Endothelial cell (in vitro differentiated cells): ENCODE measurements at places on chromosomes 2 and 18.

DNA sequence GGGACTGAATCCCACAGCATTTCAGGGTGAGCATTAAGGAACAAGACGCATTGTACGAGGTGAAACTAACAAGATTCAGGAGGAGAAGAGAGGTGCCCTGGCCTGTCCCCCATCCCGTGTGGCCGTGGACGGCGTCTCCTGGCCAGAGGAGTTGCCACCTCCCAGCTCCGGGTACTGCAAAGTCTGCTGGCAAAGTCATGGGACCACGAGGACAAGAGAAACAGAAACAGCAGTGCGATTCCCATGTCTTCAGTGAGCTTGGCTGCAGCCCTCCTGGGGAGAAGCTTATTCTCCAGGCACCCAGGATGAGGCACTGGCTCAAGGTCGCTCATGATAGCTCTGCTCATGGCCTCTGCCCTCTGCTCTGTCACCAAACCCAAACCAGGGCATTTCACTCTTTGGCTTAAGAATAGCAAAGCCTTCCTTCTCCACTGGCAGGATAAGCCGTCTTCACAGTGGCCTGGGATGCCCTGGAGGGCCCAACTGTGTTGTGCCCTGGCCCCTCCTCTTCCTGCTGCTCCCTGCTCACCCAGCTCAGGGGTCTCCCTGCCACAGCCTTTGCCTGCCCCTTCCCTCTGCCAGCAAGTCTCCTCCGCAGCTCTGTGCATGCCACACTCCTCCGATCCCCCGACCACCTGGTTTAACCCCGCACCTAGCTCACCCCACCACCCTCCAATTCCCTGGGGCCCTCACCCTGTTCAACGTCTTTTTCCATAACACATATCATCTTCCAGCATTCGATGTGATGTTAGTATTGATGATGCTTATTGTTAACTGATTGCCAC lies 144.8 kb downstream of the PXDN start:
- H3K27ac ChIP-seq = peak overlapping the region; percentile 5
- DNase-seq = no peak
- H3K36me3 ChIP-seq = peaks cover 5% of the 10 kb centered on the region

- no peak for DNase-seq
- peaks cover 20% of the 10 kb centered on the region for H3K27me3 ChIP-seq
- no peak overlapping the region for H3K27ac ChIP-seq
- H3K4me1 ChIP-seq = peaks cover 80% of the 10 kb centered on the region
- H3K4me3 ChIP-seq = no peak overlapping the region
Measured at GRCh38 chr2:54581326-54582039, 125.4 kb downstream of the SPTBN1 start.

- H3K27me3 ChIP-seq = peaks cover 5% of the 10 kb centered on the region
- no peaks in the 10 kb centered on the region for H3K36me3 ChIP-seq
- H3K4me3 ChIP-seq = no peak overlapping the region
- no peak for DNase-seq
- no peaks in the 10 kb centered on the region for H3K4me1 ChIP-seq
Measured at GRCh38 chr2:148570989-148571388, 73.6 kb upstream of the EPC2 start.

GRCh38 chr2:31297751-31298150 lies 63.8 kb downstream of the EHD3 start:
- H3K4me1 ChIP-seq = peaks cover 10% of the 10 kb centered on the region
- no peaks in the 10 kb centered on the region for H3K36me3 ChIP-seq
- no peak overlapping the region for H3K4me3 ChIP-seq

DNA sequence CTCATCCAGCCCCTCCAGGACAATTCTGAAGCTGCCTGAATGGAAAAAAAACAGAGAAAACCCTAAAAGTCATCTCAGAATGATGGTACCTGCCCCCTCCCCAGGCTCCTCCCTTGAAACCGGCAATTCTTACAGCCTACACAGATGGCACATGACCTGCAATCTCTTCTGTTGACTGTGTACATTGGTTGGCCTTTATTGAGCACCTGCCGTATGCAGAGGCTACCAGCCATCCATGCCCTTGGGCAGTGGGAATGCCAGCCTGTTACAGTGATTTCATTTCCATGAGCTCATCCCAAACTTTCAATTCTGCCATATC lies 57.1 kb downstream of the EMX1 start:
- DNase-seq = no peak
- no peak overlapping the region for H3K27ac ChIP-seq
- H3K4me1 ChIP-seq = no peaks in the 10 kb centered on the region
- no peak overlapping the region for H3K4me3 ChIP-seq
- no peaks in the 10 kb centered on the region for H3K27me3 ChIP-seq
- no peaks in the 10 kb centered on the region for H3K36me3 ChIP-seq

GRCh38 chr2:209534228-209534627 lies 110.4 kb downstream of the MAP2 start:
- H3K27me3 ChIP-seq = no peaks in the 10 kb centered on the region
- no peak overlapping the region for H3K4me3 ChIP-seq
- H3K36me3 ChIP-seq = no peaks in the 10 kb centered on the region
- no peak for DNase-seq

GRCh38 chr2:236205867-236206645 lies 37.9 kb upstream of the GBX2 start:
- no peak for DNase-seq
- no peaks in the 10 kb centered on the region for H3K36me3 ChIP-seq

DNA sequence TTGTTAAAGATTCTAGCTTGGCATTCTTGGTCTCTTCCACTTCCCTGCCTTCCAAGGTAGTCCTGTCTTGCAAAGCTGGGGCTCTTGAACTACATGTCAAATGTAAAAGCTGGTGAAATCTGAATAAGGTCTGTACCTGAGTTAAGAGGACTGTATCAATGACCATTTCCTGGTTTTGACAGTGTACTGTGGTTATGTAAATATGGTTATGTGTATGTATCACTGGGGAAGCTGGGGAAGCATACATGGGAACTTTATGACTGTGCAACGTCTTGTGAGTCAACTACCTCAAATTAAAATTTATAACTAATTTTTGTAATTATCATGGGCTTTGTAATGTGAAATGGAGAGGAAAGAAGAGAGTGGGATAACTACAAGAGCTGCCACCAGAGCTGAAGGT lies 81.7 kb downstream of the COL4A4 start:
- H3K4me1 ChIP-seq = no peaks in the 10 kb centered on the region
- no peak overlapping the region for H3K4me3 ChIP-seq
- H3K36me3 ChIP-seq = no peaks in the 10 kb centered on the region

DNA sequence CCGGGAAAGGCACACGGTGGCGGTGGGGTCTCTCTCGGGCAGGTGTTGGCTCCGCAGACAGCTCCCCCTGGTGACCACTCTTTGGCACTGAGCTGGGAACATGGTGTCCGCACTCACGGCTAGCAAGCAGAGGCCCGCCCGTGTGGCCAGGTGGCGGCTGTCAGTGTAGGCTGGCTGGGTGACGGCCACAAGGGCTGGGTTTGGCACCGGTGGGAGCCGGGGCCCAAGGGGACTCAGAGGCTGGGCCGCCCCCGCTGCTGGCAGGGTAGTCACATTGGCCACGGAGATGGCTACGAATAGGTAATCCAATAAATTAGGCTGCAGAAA lies 1071.7 kb downstream of the RPIA start:
- H3K27ac ChIP-seq = no peak overlapping the region
- peaks cover 29% of the 10 kb centered on the region for H3K36me3 ChIP-seq
- peaks cover 35% of the 10 kb centered on the region for H3K27me3 ChIP-seq
- H3K4me3 ChIP-seq = no peak overlapping the region
- H3K4me1 ChIP-seq = no peaks in the 10 kb centered on the region
- no peak for DNase-seq

DNA sequence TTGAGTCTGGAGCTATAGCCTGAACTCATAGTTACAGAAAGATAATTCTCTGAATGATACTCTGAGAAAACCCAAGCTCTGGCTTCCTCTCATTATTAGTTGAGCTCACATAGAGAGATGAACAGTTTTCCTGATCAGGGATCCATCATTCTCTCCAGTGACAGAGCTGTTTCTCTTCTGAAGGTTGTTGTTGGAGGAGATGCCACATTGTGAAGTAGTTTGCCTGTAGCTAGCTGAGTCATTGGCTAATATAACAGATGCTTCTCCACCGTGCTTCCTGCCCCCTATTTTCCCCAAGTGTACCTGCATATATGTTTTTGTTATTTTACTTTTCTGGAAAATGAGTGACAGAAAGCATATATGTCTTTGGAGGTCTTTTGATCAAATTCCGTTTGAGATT lies 64.6 kb downstream of the OSBPL6 start:
- no peaks in the 10 kb centered on the region for H3K36me3 ChIP-seq
- H3K4me1 ChIP-seq = peaks cover 4% of the 10 kb centered on the region
- H3K4me3 ChIP-seq = no peak overlapping the region
- no peaks in the 10 kb centered on the region for H3K27me3 ChIP-seq
- no peak for DNase-seq

DNA sequence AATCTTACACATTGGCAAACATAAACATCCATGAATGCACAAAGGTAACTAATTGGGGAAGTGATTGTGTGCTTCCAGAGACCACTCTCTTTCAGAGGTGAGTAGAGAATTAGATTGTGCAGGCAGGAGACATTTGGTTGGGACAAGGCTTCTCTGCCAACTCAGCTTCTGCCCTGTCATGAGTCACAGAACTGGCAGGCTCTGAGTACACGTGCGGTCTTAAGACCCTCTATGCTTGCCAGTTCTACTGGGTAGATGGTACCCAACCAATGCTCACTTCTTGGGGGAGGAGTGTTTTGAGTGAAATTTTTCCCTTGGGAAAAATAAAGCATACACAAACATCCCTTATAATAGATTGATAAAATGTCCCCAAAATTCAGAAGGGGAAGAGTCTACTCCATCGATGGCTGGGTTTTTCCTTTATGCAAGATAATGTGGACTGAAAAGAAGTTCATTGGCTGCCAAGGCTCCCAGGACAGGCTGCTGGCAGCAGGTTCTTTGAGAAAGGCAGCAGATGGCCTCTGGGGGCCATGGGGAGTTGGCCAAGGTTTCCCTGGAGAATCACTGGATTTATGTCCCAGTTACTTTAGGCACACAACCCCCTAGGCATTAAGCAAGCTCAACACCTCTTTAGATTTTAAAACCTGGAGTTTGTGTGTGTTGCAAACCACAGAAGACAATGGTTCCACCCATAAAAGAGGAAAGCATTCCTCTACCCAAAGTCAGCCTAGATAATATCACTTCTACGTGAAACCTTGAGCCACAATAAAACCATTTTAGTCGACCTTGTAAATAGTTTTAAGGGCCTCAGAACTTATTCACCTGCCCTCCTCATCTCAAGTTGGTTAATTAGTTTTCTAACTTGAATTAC lies 417.0 kb downstream of the TXNL1 start:
- H3K4me3 ChIP-seq = no peak overlapping the region
- peaks cover 3% of the 10 kb centered on the region for H3K27me3 ChIP-seq
- no peak overlapping the region for H3K27ac ChIP-seq
- H3K36me3 ChIP-seq = no peaks in the 10 kb centered on the region
- peaks cover 5% of the 10 kb centered on the region for H3K4me1 ChIP-seq
- DNase-seq = no peak

- H3K27ac ChIP-seq = no peak overlapping the region
- peaks cover 23% of the 10 kb centered on the region for H3K4me1 ChIP-seq
- H3K27me3 ChIP-seq = peaks cover 5% of the 10 kb centered on the region
- peaks cover 19% of the 10 kb centered on the region for H3K36me3 ChIP-seq
- no peak for DNase-seq
- H3K4me3 ChIP-seq = peak overlapping the region; percentile 98
Measured at GRCh38 chr2:3574155-3574554, 905 bp upstream of the RPS7 start.

DNA sequence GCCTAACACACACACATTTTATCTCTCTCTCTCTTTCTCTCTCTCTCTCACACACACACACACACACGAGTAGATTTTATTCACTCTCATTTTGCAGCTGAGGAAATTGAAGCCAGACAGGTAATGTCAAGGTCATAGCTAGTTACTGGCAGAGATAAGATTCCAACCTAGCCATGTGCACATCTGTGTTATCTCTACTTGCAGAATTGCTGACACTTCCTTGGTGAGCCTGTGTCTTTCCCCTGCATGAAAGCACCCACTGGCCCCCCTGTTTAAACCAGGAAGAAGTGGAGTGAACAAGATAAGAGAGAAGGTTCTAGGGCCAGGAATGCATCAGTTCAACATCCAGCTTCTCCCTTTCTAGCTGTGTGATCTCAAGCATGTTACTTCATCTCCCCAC lies 423.7 kb downstream of the TXNL1 start:
- no peak for DNase-seq
- H3K4me1 ChIP-seq = peaks cover 9% of the 10 kb centered on the region
- H3K27ac ChIP-seq = no peak overlapping the region

DNA sequence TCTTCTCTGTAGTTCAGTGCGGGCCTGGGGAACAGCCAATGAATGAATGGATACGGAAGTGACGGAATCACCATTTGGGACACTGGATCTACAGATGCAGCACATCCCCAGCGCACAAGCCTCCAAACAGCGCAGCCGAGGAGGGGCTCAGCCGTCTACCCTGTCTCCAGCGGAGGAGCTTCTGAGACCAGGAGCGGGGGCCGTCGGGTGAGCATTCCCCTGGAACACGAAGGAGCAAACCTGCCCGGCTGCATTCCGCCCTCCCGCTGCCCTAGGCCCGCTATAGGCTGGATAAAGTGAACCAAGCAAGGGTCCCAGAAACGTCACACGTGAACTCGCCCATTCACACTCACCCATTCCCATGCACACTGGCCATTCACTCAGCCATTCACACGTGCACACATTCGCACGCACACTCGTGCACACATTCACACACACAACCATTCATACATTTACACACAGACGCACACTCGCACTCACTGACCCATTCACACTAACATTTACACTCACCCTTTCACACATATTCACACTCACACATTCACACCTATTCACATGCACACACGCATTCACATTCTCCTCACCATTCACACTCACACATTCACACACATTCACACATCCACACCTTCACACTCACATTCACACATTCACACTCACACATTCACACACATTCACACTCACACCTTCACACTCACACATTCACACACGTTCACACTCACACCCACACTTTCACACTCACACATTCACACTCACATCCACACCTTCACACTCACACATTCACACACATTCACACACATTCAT lies 63.4 kb downstream of the BIN1 start:
- no peak overlapping the region for H3K27ac ChIP-seq
- peaks cover 3% of the 10 kb centered on the region for H3K4me1 ChIP-seq
- H3K4me3 ChIP-seq = no peak overlapping the region
- DNase-seq = no peak

- no peak for DNase-seq
- H3K4me1 ChIP-seq = no peaks in the 10 kb centered on the region
- no peak overlapping the region for H3K4me3 ChIP-seq
- no peaks in the 10 kb centered on the region for H3K27me3 ChIP-seq
- no peaks in the 10 kb centered on the region for H3K36me3 ChIP-seq
Measured at GRCh38 chr2:29164091-29164846, 49.1 kb downstream of the CLIP4 start.
